ENCODE measurements at places on chromosomes 2 and 18. TPM values are rescaled to one million over a fixed set of nuclear protein-coding genes. Genes with fewer than 3 reads are reported as not detected.

DNA sequence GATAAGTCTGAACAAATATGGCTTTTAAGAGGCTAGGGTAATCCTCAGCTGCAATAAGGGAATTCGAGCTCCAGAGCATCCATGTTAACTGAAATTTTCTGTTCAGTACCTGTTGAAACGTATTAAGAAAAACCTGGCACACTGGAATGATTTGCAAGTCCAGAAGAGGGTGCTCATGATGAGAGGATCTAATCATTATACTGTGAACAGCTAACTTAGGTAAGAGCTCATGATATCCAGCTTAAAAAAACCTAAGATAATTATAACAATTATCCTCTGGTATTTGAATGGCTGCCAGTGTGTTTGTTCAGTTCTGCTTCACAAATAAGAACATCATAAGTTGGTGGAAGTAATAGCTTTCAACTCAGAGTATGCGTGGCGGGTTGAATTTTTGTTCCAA lies 1118.3 kb upstream of the DDX18 start:
- DNase-seq = no peak

- DNase-seq = no peak
These were observed 176.5 kb downstream of the LTBP1 start for GRCh38 chr2:33123216-33123615.

The GPR55 gene
- 0.30 TPM for total RNA-seq

- DNase-seq = no peak
These were observed 66.4 kb downstream of the BABAM2 start for GRCh38 chr2:27956888-27957287.

DNA sequence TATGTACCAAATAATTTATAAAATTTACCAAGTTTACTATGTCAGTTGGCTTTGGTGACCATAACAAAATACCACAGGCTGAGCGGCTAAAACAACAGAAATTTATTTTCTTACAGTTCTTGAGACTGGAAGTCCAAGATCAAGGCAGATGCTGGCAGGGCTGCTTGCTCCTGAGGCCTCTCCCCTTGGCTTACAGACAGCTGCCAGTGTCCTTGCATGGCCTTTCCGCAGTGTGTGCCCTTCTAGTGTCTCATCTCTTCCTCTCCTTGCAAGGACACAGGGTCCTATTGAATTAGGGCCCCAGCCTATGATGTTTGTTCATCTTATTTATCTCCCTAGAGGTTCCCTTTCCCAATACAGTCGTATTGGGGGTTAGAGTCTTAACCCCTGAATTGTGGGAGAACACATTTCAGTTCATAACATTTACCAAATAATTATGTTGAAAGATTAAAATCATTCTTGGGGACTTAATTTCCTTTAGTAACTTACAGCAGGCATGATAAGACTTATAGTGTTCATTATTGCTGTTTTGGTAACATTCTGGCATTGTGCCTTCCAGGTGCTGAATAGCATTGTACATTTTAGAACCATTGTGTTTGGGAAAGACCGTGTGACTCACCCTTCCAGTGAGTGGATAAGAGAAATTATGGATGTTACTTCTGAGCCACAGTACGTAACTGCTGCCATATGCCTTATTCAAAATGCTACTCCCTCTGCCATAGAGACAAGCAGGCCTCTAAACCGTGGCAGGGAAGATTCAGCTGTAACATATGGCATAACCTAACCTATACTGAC lies 317.5 kb downstream of the TMX3 start:
- DNase-seq = no peak

GRCh38 chr2:83055376-83056010 lies 1403.6 kb downstream of the SUCLG1 start:
- DNase-seq = no peak

DNA sequence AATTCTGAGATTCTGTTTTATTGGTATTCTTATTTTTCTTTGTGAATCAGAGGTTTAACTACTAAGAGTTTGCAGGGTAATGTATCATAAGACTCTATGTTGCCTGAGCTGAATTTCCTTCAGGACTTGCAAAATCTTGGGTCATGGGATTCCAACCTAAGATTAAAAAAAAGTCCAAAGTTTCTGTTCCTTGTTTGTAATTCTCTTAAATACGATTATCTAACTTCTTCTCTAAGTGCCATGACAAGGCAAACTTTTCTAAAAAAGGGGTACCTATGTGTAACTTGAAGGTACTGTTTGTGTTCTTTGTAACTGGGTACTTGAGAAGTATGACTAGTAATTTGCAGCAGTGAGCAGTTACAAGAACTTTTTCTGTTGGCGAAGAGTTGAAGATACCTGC lies 181.3 kb upstream of the ZEB2 start:
- no peak for DNase-seq

GRCh38 chr2:30334762-30335363 lies 103.5 kb downstream of the LBH start:
- no peak for DNase-seq

DNA sequence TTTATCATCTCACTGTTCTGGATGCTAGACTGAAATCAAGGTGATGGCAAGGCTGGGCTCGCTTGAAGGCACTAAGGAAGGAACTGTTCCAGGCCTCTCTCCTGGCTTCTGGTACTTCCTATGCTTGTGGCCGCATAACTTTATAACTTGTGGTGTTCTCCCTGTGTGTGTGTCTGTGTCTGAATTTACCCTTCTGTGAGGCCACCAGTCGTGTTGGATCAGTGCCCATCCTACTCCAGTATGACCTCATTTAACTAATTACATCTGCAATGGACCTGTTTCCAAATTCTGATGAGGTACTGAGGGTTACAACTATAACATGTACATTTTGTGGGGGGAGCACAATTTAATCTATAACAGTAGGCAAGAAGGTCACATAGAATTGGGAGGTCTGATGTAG lies 41.6 kb downstream of the LYPD6B start:
- no peak for DNase-seq

DNA sequence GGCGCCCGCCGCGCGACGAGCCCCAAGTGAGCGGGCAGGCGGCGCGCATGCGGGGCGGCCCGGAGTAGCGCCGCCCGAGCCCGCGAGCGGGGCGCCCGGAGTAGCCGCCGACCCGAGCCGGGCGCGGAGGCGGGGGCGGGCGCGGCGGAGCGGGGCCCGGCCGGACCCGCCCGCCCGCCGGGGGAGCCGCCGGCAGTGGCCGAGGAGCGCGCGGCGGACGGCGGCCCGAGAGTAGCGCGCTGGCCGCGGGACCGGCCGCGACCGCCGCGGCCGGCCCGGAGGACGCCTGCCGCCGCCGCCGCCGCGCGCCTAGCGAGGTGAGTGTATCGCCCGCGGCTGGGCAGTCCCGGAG lies at the start of gene GALNT1:
GALNT1 (plus strand) TSS at position 195 of the 352 bp plus-strand sequence. CDS start 72,923 bp downstream, outside the sequence.
- no peak for DNase-seq

The MYOM1 gene
- total RNA-seq = 1.7 TPM

DNA sequence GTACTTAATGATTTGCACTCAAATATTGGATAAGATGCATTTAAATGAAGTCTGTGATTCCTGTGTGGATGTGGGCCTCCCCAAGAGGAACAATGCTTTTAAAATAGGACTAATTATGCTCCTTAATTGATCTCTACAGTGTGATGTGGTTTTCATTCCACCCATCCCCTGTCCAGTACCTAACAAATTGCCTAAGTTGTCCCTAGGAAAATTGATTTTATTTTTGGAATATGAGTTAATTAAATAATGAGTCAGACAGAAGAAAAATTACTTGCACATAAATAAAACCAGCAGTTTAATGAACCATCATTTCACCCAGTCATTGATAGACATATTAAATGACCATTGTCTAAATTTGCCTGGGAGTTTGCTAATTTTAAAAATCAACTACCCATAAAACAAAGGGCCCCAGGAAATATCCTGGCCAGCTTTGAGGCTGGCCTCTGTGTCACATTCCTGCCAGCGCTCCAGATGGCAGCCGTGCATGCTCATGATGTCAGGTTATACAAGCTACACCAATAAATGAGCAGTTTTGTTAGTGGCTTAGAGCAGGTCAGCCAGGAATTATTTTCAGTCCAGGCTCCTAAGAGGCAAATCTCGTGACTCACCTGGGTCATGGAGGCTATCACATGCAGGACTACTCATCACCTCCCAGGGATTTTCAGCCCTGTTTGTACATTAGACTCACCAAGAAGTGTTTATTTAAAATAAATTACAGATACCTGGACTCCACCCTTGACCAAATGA lies 31.9 kb downstream of the ABHD3 start:
- no peak for DNase-seq

- DNase-seq = no peak
These were observed 84.8 kb upstream of the RASGRP3 start for GRCh38 chr2:33391529-33392255.

The ACKR3 gene
- 6.7 TPM for total RNA-seq

- DNase-seq = no peak
These were observed 12.7 kb upstream of the CDC42EP3 start for GRCh38 chr2:37683921-37684780.

The ABCA12 gene
- total RNA-seq = 70.3 TPM

The CDK15 gene
- 0.91 TPM for total RNA-seq

The RETREG2 gene
- total RNA-seq = 110 TPM

The GREB1 gene
- 12.2 TPM for total RNA-seq

DNA sequence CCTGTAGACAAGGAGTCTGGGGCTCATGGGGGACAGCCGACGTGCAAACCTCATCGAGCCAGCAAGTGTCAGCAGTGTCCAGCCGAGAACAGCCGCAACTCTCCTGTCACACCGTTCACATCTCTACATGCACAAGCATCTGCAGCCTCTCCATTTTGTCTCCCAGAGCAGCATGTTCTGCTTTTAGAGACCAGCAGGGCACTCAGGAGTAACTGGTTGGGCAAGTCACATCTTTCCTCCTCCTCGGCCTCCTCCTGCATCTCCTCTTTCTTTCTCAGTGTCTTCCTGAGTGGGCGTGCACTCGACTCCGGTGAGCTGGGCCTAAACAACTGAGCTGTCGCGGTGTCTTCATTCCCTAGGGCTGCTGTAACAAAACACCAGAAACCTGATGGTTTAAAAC lies 249.9 kb downstream of the SH3BP4 start:
- no peak for DNase-seq

The BOK gene
- 53.7 TPM for total RNA-seq

GRCh38 chr2:172836347-172836821 lies 100.7 kb downstream of the RAPGEF4 start:
- no peak for DNase-seq

Data from lower leg skin (tissue), 4 donors.